Thymus (tissue), 14 donors: ENCODE measurements at places on chromosomes 1 and 21.

- H3K27ac ChIP-seq = no peak overlapping the region
- no peaks in the 10 kb centered on the region for H3K4me1 ChIP-seq
- no peak overlapping the region for H3K4me3 ChIP-seq
- no peaks in the 10 kb centered on the region for H3K36me3 ChIP-seq
- no peaks in the 10 kb centered on the region for H3K27me3 ChIP-seq
- DNase-seq = no peak
Observed at GRCh38 chr21:35303085-35303484, 254.0 kb upstream of the RUNX1 start.

- no peak overlapping the region for H3K4me3 ChIP-seq
- H3K27me3 ChIP-seq = no peaks in the 10 kb centered on the region
- no peaks in the 10 kb centered on the region for H3K36me3 ChIP-seq
- no peak overlapping the region for H3K27ac ChIP-seq
- no peak for DNase-seq
Observed at GRCh38 chr1:153610811-153611301, 2.1 kb downstream of the S100A16 start.

DNA sequence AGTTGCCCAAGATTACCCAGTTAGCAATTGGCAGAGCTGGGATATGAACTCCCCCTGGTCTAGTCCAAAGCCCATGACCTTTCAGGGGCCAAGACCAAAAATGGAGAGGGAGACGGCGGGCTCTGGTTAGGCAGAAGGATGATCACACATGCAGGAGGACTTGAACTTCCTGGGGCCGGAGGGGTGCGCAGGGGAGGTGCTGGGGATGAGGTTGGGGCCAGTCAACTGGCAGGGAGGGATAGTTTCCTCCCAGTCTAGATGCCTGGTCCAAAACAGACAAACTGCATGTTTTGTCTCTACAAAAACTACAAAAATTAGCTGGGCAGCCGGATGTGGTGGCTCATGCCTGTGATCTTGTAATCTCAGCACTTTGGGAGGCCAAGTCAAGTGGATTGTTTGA lies 78.1 kb downstream of the NKAIN1 start:
- H3K27ac ChIP-seq = no peak overlapping the region
- no peaks in the 10 kb centered on the region for H3K4me1 ChIP-seq
- H3K27me3 ChIP-seq = no peaks in the 10 kb centered on the region

GRCh38 chr1:162916407-162916806 lies 55.4 kb upstream of the CCDC190 start:
- no peaks in the 10 kb centered on the region for H3K36me3 ChIP-seq
- no peaks in the 10 kb centered on the region for H3K27me3 ChIP-seq
- DNase-seq = no peak
- no peaks in the 10 kb centered on the region for H3K4me1 ChIP-seq
- H3K4me3 ChIP-seq = no peak overlapping the region

GRCh38 chr1:36453051-36453450 lies 2.8 kb upstream of the OSCP1 start:
- H3K4me1 ChIP-seq = peaks cover 4% of the 10 kb centered on the region
- DNase-seq = no peak
- H3K36me3 ChIP-seq = peaks cover 24% of the 10 kb centered on the region
- no peak overlapping the region for H3K4me3 ChIP-seq

DNA sequence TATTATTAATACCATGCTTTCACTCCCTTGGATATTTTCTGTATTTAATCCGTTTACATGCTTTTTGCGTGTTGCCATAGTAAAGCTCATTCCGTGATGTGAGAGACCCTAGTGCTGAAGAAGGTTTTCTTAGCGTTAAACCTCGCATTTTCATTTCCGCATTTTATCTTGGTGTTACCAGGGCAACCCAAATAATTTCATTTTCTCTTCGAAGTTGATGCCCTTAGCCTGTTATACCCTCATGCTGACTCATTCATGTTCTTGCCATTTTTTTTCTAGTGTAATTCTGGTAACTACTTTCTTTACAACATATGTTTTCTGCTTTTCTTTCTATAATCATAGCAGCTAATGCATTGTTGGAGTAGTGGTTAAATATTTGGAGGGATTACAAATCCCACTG lies 37.2 kb downstream of the LRRC8C start:
- no peaks in the 10 kb centered on the region for H3K36me3 ChIP-seq
- DNase-seq = no peak
- H3K4me3 ChIP-seq = no peak overlapping the region
- H3K4me1 ChIP-seq = no peaks in the 10 kb centered on the region
- H3K27me3 ChIP-seq = no peaks in the 10 kb centered on the region

GRCh38 chr1:18199462-18199861 lies 91.9 kb downstream of the IGSF21 start:
- H3K27ac ChIP-seq = no peak overlapping the region
- no peaks in the 10 kb centered on the region for H3K36me3 ChIP-seq
- no peak overlapping the region for H3K4me3 ChIP-seq
- DNase-seq = no peak
- no peaks in the 10 kb centered on the region for H3K27me3 ChIP-seq

DNA sequence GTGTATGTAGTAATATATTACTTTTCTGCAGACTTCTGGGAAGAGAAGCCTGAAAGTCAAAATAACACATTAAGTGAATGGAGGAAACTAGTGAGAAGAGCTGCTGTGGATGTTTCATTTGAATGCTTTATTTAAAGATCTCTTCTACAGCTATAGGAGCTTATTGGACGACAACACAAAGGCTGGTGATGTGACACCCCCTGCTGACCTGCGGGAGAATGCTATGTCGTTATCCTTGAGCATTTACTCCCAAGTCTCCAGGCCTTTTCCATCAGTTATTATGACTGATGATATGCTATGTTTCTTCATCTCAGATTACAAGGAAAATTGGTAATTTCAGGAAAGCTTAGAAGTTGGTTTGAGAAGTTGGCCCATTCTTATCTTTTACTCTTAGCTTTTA lies 22.3 kb upstream of the PLA2G4A start:
- no peak overlapping the region for H3K4me3 ChIP-seq
- no peak overlapping the region for H3K27ac ChIP-seq
- H3K4me1 ChIP-seq = no peaks in the 10 kb centered on the region
- no peak for DNase-seq

GRCh38 chr1:39268112-39268581 lies 63.7 kb downstream of the MACF1 start:
- peak; percentile 70 for DNase-seq
- no peak overlapping the region for H3K4me3 ChIP-seq
- no peak overlapping the region for H3K27ac ChIP-seq
- no peaks in the 10 kb centered on the region for H3K27me3 ChIP-seq

- no peaks in the 10 kb centered on the region for H3K36me3 ChIP-seq
- no peak overlapping the region for H3K27ac ChIP-seq
- no peak for DNase-seq
- H3K4me1 ChIP-seq = no peaks in the 10 kb centered on the region
Observed at GRCh38 chr1:205375835-205376545, 19.3 kb upstream of the KLHDC8A start.

DNA sequence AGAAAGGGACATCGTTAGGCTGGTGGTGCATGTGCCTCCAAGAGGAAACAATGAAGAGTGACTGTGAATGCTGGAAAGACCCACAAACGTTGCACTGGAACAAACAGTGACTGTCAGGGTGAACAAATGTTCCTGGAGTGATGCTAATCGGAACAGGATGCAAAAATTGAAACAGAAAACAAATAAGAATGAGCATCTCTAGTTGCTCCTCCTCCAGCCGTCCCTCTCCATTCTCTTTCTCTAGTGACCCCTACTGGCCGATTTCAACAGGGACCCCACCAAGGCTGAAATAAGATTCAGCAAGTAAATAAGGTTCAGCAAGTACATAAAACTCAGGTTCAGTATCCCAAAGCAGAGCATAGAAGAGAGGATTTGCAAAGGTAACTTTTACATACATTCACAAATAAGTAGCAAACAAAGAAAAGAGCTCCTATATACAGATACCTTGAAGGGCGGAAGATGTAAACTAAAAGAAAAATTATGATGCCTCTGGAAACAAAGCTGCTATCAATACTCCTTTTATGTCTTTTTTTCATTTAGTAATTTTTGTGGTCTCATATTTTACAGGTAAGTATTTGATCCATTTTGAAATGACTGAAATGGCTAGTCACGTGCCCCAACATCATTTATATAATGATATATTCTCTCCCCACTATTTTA lies 836.1 kb upstream of the ADAMTS5 start:
- no peaks in the 10 kb centered on the region for H3K36me3 ChIP-seq
- H3K4me3 ChIP-seq = no peak overlapping the region
- no peak overlapping the region for H3K27ac ChIP-seq
- no peaks in the 10 kb centered on the region for H3K4me1 ChIP-seq

GRCh38 chr1:21703318-21703963 lies 34.3 kb upstream of the RAP1GAP start:
- peaks cover 5% of the 10 kb centered on the region for H3K4me1 ChIP-seq
- no peak overlapping the region for H3K27ac ChIP-seq
- peaks cover 62% of the 10 kb centered on the region for H3K36me3 ChIP-seq

DNA sequence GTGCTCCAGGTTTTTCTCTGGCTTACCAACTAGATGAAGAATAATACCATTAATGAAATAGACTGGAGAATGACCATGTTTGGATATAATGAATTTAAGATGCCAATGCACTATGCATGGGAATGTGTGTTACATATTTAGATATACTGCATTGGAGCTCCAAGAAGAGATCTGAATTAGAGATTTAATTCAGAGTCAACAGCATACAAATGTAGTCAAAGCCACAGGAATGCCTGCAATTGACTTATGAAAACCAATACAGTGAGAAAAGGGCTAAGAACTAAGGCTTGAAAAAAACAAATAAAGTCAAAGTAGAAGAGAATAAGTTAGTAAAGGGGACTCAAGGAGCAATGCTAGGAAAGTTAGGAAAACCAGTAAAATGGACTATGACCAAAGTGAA lies 59.1 kb downstream of the USP24 start:
- no peak overlapping the region for H3K4me3 ChIP-seq
- no peaks in the 10 kb centered on the region for H3K4me1 ChIP-seq
- H3K27ac ChIP-seq = no peak overlapping the region
- H3K36me3 ChIP-seq = peaks cover 22% of the 10 kb centered on the region
- H3K27me3 ChIP-seq = no peaks in the 10 kb centered on the region

- H3K4me1 ChIP-seq = peaks cover 1% of the 10 kb centered on the region
- DNase-seq = no peak
- no peak overlapping the region for H3K4me3 ChIP-seq
- H3K27me3 ChIP-seq = no peaks in the 10 kb centered on the region
Observed at GRCh38 chr1:6033986-6034749, 11.5 kb upstream of the KCNAB2 start.

DNA sequence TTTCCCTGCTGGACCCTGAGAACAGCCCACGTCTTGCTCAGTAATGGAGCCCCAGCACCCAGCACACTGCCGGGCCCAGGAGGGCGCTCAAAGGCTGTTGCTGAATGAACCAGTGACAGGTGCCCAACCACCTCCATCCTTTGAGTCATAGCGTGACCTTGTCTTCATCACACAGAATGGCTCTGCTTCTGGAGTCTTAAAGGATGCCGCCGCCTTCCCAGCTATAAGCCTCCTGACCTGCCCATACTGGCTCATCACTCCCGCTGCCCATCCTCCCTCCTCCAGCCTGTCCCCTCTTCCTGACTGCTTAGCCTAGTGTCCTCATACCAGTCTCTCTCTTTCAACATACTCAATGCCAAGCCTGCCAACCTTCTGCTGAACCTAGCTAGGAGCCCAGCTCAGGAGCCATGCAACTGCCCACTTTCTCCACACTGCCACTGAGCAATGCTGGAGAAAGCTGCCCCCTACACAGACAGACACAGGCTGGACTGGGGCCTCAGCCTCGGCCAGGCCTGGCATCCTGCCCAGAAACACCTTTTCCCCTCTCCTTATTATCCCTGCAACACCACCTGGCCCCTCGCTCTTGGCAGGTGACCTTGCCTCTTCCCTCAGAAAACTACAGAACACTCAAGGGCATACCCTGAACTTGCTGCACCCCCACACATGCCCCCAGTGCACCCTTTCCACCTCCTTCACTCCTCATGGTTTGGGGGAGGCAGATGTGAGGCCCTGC lies 14.1 kb downstream of the TTC39A start:
- no peak overlapping the region for H3K27ac ChIP-seq
- peak; percentile 38 for DNase-seq
- peaks cover 33% of the 10 kb centered on the region for H3K4me1 ChIP-seq
- H3K4me3 ChIP-seq = no peak overlapping the region

- no peak overlapping the region for H3K4me3 ChIP-seq
- no peaks in the 10 kb centered on the region for H3K27me3 ChIP-seq
- no peak for DNase-seq
- H3K4me1 ChIP-seq = no peaks in the 10 kb centered on the region
- no peak overlapping the region for H3K27ac ChIP-seq
Observed at GRCh38 chr1:57578099-57578498, 154.2 kb upstream of the DAB1 start.

GRCh38 chr1:104163912-104164476 lies 414.3 kb downstream of the AMY1C start:
- H3K4me3 ChIP-seq = no peak overlapping the region
- DNase-seq = no peak
- no peaks in the 10 kb centered on the region for H3K4me1 ChIP-seq
- no peaks in the 10 kb centered on the region for H3K36me3 ChIP-seq
- no peak overlapping the region for H3K27ac ChIP-seq

GRCh38 chr1:83103341-83103740 lies 895.6 kb downstream of the TTLL7 start:
- H3K4me3 ChIP-seq = no peak overlapping the region
- H3K27ac ChIP-seq = no peak overlapping the region
- H3K27me3 ChIP-seq = no peaks in the 10 kb centered on the region
- no peaks in the 10 kb centered on the region for H3K4me1 ChIP-seq
- H3K36me3 ChIP-seq = no peaks in the 10 kb centered on the region

DNA sequence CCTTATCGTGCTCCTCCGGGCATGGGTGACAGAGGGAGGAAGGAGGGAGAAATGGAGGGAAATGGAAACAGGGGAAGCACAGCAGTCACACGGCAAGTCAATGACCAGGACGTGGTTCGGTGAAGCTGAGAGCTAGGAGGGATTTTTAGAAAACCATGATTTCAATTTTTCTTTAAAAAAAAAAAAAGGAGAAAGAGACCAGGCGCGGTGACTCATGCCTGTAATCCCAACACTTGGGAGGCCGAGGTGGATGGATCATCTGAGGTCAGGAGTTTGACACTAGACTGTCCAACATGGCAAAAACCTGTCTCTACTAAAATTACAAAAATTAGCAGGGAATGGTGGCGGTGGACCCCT lies 776 bp upstream of the TNFRSF9 start:
- H3K27ac ChIP-seq = no peak overlapping the region
- no peaks in the 10 kb centered on the region for H3K36me3 ChIP-seq
- DNase-seq = no peak
- H3K4me3 ChIP-seq = no peak overlapping the region
- H3K27me3 ChIP-seq = peaks cover 54% of the 10 kb centered on the region
